Stimulated activated CD8-positive, alpha-beta memory T cell treated with anti-CD3 and anti-CD28 coated beads, Interleukin-4, amount 100 ng/mL, for 1 hour (primary cell): ENCODE measurements at places on chromosomes 11 and 22.

GRCh38 chr11:16296273-16296672 lies 60.1 kb downstream of the SOX6 start:
- no peak for DNase-seq

DNA sequence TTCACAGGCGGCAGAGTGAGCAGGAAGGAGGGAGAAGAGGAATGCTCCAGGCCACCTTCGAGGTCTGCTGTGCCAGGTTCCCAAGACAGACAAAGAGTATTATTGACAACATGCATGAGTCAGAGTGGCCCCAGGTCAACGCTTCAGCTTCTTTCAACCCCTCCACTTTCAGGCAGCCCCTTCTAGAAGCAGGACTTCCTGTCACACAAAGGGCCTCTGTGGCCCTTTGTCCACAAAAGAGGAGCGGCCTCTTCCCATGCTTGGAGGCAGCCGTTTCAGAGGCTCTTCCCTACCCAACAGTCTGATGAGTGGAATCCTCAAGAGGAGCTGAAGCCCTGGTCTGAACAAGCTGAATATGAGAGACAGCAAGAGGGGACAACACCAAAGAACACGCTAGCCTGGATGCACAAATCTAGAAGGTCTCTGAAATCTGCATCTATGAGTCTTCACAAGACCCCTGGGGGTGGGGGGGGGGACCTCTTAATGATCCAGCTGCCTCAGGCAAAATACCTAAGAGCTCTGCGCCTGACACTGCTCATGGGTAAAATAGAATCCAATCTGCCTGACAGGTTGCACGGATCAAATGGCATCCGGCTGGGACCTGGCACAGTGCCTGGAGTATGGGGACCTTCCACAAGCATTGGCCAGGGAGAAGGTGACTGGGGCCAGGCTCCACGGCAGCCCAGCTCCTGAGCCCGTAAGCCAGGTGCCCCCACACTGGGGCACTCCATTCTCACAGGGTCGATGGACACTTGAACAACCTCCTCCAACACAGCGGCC lies 67.5 kb downstream of the PACSIN2 start:
- no peak for DNase-seq

- DNase-seq, result no peak
These were observed 120.5 kb upstream of the FGF3 start for GRCh38 chr11:69939551-69940245.

GRCh38 chr22:26970809-26971394 lies 313.5 kb downstream of the MIAT start:
- DNase-seq, result no peak

DNA sequence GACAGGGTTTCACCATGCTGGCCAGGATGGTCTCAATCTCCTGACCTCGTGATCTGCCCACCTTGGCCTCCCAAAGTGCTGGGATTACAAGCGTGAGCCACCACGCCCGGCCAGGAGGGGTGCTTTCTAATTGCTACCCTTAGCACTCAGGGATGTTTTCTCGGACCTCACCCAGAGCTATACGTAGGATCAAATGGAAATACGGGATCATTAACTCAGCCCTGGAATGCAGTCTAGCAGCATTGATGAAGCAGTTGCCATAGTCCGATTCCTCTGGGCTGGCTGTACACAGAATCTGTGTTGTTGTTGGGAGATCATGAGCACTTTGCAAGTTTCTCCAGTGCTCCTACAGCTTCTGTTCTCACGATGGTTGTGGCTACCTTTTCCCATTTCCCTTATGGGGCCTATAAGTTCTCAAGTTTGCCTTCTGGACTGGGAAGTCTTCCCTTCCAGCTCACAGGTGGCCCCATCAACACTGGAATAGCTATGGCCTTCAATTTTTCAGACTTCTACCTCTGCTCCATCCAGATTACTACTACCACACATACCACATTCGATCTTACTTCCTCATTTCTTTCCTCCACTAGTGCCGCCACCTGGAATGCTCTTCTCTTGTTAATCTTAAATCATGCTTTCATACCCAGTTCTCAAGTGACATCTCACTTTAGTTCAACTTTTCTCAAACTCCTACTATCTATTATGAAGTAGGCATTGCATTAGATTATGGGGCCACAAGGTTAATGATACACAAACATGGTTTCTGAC lies 16.1 kb upstream of the PCF11 start:
- DNase-seq, result no peak

DNA sequence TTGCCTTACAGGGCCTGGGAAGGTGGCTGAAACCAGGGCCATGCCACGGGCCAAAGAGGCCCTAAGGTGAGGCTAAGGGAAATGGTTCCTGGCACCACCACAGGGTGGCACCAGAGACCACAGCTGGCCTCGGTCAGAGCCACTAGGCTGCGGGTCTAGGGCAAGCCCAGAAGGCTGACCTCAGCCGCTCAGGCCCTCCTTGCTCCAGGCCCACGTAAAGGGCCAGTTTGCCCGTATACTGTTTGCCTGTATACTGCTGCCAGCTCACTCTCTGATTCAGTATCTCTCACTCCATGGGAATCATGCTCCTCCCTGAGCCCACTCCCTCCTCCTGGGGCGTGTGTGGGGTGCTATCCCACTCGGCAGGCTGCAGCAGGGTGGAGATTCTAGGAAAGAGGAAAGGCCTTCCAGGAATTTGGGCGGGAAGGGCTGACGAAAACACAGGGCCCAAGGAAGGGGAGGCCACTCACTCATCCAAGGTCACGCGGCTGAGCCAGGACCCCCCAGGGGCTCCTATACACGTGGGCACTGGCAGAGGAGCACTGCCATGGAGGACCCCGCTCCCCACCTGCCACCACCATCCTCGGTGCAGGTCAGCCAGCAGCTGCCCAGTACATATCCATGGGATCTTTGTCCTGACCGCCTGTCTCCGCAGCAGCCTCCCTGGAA lies 62.4 kb downstream of the NECTIN1 start:
- DNase-seq, result peak; percentile 34

GRCh38 chr11:69088676-69089146 lies 40.0 kb downstream of the TPCN2 start:
- no peak for DNase-seq

GRCh38 chr11:4195909-4196308 lies 101.3 kb downstream of the RRM1 start:
- no peak for DNase-seq

DNA sequence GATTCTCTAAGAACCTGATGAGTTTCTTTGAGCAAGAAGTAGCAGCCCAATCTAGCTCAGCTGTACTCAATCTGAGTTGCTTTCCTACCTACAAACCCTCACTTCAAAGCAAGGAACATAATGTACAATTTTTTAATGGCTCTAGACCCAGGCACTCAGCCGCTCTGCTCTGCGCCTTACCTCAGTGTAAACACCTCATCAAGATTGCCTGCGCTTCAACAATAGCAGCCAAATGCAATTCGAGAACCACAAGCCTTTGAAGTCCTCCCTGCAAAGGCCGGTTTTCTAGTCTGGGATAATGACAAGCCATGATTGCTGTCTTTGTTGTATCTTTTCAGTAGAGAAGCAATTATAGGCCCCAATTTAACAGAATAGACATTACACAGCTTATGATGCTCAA lies 38.0 kb downstream of the JHY start:
- DNase-seq, result no peak

GRCh38 chr11:109697140-109697843 lies 275.3 kb downstream of the C11orf87 start:
- DNase-seq, result no peak

- no peak for DNase-seq
These were observed 80.8 kb downstream of the FBLN1 start for GRCh38 chr22:45583504-45583903.

- DNase-seq, result no peak
These were observed 2.2 kb downstream of the SLC25A22 start for GRCh38 chr11:795634-796564.

- no peak for DNase-seq
These were observed 21.9 kb upstream of the POLD3 start for GRCh38 chr11:74570266-74571061.

DNA sequence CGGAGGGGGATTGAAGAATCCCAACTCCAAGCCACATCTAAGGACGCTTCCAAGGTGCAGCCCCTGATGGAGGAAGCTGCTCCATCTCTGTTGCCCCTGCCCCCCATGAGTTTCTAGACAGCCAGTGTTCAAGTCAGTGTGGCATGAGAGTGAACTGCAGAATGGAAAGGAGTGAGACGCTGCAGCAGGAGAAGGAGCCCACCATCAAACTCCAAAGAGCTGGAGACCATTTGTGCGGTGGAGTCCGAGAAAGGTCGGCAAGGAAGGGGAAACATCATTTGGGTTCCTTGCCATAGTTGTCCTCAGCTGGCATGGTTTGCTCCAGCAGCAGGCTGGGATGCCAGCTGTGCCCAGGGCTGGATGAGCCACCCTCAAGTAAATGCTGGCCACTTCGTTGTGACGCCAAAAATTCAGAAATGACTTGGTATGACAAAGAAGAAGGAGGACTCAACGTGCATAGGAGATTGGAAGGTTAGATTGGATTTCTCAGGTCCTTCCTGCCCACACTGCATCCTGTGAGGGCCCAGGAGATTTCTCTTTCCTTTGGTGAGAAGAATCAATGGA lies 16.4 kb downstream of the APOL2 start:
- no peak for DNase-seq

DNA sequence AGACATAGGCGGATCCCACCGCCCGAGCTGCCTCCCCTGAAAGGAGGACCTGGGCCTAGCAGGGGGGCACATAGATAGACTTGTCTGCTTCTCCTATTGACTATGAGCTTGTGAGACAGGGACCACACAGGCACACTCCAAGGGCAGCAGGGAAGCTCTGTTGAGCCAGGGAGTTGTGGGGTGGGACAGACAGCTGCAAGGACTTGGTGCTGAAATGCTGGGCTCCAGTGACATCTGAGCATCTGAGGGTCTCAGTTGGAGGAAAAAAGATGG lies 53.4 kb upstream of the ANO1 start:
- DNase-seq, result no peak

- DNase-seq, result no peak
These were observed 103.3 kb upstream of the PARVA start for GRCh38 chr11:12274056-12274455.

DNA sequence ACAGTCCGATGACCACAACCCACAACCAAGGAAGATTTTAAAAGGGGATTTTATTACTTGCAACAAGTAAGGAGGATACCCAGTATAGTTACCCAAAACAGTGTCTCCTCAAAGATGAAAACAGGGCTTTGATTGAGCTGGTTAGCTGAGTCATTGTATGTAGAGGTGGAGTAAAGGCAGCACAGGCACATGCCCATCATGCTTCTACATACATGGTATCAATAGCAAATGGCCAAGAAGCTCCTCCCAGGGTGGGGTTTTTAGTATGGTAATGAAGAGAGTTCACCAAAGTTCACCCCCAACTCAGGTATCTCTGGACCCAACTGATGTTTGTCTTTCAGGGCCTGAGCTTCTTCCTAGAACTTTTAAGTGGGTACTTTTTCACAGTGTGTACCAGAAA lies 157.1 kb upstream of the CEP126 start:
- DNase-seq, result no peak

GRCh38 chr11:21545699-21546098 lies 647.2 kb upstream of the ANO5 start:
- no peak for DNase-seq

GRCh38 chr11:43819926-43820325 lies 60.7 kb upstream of the ALKBH3 start:
- DNase-seq, result no peak

- DNase-seq, result no peak
These were observed 122.9 kb downstream of the MAML2 start for GRCh38 chr11:96219981-96220623.

DNA sequence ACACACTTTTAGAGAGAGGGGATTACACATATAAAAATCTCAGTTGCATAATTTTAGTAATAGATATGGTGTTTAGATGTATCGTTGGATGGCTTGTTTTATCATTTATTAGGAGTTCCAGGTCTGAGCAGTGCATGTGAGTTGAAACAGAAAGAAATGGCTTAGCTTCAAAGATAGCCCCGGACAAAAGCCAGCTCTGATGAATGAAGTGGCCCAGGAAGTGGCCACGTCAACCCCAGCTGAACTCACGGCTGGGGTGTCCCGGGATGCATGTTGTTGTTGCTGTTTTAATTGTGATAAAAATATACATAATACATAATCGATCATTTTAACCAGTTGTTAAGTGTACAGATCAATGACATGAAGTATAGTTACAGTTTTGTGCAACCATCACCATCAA lies 1513.6 kb downstream of the BRD1 start:
- no peak for DNase-seq

- DNase-seq, result no peak
These were observed at the start of gene RAPSN for GRCh38 chr11:47448566-47449427. Gene RAPSN (minus strand): TSS chr11:47449136. CDS start chr11:47448964, 172 bp downstream.

- DNase-seq, result no peak
These were observed 714.7 kb upstream of the TENM4 start for GRCh38 chr11:80155412-80156017.

- DNase-seq, result no peak
These were observed 200.4 kb downstream of the RAB38 start for GRCh38 chr11:87974797-87975196.

- no peak for DNase-seq
These were observed 569.3 kb downstream of the MIAT start for GRCh38 chr22:27226666-27227065.

- DNase-seq, result no peak
These were observed 4.3 kb downstream of the CAPN5 start for GRCh38 chr11:77071077-77071476.

- DNase-seq, result no peak
These were observed 216.4 kb upstream of the PDGFD start for GRCh38 chr11:104380358-104380757.

DNA sequence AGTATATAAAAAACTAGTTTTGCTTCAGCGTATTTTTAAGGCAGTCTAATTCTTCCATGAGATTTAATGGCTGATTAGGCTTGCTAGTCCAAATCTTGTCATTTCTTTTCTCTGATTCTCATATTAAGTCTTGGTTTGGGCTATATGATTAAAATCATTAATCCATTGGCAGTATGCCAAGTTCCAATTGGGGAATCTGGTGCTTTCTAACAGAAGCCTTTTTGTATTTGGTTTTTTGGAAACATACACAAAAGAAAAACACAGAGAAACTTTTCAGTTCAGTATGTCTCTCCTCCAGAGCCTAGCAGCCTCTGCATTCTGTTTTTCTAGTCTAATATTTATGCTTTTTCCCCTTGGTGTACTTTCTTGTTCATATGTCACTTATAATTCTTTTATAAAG lies 37.9 kb downstream of the SWAP70 start:
- no peak for DNase-seq

DNA sequence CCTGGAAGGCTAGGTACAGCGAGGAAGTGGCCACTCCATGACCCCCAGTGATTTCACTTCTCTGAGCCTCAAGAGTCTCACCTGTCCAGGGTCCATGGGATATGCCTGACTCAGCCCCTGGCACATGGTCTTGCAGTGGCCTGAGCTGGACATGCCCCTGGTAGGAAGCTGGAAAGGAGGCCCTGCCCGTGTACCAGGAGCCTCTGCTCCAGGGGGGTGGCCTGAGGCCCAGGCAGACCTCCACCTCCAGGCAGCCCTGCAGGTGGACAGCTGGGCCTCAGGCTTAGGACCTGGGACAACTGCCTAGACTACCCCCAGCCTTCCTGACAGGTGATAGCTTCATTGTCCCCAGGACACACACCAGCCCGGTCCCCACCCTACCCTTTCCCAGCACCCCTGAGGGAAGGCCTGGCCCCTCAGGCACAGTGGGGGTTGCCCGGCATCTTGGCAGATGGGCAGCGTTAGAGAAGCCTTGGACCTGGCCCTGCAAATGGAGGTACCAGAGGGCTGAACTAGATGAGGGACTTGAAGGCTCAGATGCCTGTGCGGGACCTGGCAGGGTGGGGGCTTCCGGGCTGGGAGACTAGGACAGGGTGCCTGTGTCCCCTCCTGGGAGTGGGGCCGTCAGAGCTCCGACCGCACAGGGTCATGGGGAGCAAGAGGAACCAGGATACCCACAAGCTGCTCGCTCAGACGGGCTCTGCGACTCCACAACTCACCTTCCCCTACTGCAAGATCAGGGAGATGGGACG lies 53.6 kb downstream of the CDKN1C start:
- no peak for DNase-seq

- no peak for DNase-seq
These were observed 2302.2 kb upstream of the RAG2 start for GRCh38 chr11:38900211-38900610.
